ENCODE measurements at places on chromosomes 7 and 10.

DNA sequence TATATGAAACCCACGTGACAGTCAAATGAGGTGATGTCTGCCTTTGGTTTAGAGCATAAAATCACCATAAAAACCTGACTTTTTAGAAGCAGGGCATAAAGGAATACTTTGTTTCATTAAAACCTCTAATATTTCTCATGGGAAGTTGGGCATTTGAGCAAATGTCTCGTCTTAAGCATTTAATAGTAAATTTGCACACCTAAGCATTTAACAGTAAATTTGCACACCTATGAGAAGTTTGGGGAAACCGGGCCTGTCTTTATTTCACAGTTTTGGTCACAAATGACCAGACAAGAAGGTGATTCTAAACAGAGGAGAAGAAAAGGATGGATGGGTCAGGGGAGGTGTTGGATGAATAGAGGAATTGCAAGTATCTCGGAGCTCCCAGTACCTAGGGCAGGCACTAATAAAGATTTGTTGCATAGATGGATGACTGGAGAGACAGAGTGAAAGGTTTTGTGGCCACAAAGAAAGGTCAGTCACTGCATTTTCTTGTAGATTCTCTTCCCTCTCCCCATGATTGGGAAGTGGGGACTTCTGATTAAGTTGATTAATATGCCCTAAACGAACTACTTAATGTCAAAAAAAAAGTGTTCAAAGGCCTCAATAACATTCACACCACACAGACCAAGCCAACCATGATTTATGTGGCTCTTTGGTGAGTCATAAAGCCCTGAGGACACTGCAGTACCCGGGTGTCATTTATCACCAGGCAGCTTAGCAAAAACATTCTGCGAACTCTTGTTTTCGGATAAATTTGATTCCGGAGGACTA lies 158.2 kb downstream of the SPAG6 start:
- no peak for DNase-seq

- DNase-seq, result no peak
These were observed 3.2 kb downstream of the POLR1F start for GRCh38 chr7:19705663-19706062.

DNA sequence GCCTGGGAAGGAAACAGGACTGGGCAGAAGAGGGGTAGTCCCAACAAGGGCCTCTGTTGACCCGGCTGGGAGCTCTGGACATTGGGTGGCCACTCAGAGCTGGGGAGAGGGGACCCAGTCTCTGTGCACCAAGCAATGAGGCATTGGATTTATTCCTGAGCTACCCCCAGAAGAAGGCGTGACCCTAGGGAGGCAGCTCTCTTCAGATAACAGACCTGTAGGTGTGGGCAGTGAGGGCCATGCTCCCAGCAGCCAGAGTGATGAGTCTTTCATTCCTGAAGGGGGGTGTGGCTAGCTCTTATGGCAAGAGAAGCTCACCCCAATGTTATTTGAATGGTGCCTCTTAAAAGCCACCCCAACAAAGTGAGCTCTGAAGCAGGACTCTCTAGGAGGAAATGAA lies 20.4 kb downstream of the TEX36 start:
- no peak for DNase-seq

DNA sequence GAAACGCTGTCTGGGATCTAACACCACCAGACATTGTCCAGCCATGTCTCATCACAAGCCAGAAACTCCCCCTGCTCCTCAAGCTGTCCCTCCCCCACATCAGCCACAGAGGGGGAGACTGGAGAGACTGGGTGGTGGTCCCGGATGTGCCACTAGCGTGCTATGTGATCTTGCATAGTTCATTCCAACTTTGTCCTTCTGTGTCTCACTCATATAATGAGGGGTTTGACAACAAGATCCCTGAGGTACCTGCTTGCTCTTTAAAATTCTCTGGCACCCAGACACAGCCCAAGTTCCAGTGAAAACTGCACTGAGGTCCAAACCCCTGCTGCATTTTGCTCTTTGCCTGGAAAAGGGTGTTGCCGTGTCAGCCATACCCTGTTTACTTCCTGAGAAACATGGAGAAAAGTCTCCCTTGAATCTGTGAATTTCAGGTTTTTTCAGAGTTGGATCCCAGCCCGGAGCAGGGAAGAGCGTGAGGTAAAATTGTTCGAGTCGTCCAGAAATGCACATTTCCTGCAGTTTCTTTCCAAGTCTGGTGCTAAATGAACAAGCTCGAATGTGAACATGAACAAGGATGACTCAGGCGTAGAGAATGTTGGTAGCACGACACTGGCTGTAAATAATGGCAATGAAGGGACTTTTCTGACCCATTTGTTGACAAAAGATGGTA lies 156.6 kb downstream of the CCDC3 start:
- no peak for DNase-seq

GRCh38 chr10:80464557-80465450 lies 10.7 kb downstream of the TSPAN14 start:
- DNase-seq, result no peak

GRCh38 chr10:60870803-60871202 lies 73.2 kb downstream of the RHOBTB1 start:
- DNase-seq, result no peak

GRCh38 chr10:17992266-17992665 lies 40.5 kb downstream of the SLC39A12 start:
- no peak for DNase-seq

DNA sequence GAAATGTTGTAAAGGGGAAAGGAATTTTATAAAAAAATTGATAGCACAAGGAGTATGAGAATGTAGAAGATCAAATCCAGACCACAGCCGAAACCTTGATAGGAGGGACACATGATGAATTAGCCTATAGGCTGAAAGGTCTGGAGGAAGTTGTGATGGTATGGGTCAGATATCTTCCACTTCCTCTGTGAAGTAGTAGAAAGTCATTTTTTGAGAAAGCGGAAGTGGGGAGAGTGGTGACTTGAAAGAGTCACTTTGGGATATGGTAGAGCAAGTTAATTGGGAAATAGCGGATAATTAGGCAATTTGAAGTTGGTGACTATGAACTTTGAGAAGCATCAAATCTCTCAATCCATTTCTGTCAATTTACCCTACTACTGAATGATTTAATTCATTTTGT lies 99.4 kb downstream of the GRM8 start:
- DNase-seq, result no peak

DNA sequence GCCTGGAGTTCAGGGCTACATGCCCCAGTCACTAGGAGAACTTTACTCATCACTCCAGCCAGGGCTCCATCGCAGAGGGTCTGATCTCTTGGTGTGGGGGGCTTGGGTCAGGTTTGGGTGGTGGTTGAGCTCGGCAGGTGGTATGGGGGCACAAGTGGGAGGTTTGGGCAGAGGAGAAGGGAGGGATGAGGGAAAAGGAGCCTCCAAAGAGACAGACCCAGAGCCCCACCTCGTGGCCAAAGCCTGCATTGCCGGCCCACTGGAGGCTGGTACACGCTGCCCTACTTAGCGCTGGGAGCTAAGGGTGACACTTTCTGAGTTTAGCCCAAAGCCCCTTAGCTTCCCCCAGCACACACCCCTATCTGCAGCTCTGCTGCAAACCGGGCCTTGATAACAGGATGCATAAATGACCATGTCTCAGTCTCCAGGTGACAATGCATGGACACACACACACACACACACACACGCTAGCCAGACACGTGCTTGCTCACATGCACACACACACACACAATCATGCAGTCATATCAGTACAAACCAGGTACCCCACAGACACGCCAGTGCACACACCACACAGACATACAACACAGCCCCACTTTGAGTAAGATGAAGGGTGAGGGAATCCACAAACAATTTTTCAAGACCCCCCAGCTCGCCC lies 14.7 kb downstream of the LZTS2 start:
- DNase-seq, result peak; percentile 62

GRCh38 chr10:16314259-16314658 lies 122.6 kb upstream of the PTER start:
- no peak for DNase-seq

DNA sequence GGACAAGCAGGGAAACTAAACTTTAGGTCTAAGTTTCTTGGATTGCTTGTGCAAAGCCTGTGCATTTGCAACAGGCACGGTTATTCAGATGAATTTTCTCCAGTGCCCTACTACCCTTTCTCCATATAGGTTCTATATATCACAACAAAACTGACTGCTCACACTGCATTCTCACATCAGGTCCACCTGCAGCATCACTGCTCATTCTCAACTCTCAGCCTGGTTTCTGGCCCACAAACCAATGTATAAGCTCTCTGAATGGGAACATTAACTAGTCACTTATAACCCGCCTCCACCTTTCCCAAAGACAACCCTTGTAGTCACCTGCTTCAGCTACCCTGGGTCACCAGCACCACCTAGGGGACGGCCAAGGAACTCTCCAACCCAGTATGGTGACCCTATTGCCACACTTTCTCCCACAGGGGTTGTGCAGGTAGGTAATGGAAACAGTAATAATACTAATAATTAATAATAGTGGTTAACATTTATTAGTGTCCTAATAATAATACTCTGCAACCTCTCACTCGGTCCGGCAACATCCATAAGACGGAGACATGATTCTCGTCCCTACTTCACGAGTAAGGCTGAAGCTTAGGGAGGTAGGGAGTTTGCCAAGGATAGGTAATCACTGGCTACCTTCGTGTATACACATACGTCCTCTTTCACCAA lies 97.3 kb downstream of the CLEC2L start:
- DNase-seq, result peak; percentile 30

DNA sequence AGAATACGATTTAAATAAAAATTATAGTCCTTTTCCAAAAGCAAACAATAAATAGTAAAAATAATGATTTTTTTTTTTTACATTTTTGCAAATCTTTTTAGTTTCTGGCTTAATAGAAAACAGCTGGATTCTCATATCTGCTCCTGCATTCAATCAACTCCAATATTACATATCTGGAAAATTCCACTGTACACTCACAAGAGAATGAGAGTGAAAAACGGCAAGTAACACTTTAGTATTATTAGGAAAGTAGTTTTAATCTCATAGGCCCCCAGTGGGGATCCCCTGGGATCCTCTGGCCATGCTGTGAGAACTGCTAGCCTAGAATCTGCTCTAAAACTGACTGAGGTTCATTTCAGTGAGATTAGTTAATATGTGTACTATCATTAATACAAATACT lies 128.6 kb upstream of the LRRN3 start:
- DNase-seq, result no peak

GRCh38 chr7:155361346-155361680 lies 63.6 kb downstream of the INSIG1 start:
- peak; percentile 3 for DNase-seq

DNA sequence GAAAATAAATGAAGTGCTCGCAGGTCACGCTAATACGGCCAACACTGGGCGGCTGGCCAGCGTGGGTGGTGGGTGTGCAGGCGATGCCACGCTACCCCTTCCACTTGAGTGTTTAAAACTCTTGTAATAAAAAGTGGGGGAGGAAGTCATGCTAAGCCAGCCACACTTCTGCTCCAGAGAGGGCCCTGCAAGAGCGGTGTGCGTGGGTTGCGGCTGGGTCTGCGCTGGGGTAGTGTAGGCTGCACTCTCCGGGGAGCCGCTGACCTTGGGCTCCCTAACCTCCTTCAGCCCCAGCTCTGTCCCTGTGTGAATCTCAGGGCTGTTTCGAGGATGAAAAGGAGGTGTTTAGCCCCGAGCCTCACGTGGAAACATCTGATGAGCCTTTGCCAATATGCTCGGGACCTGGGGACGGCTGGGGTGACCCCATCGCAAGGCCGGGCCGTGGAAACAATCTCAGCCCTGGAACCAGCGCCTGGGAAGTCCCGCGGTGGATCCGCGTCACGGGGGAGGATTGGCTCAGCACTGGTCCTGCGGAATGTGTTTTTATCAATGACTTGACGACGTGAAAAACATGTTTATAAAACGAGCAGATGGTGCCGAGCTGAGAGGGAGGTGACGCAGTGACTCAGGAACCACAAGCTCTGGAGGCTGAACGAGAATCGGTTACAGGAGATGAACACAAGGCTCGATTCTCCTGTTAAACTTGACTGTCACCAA lies 278.5 kb downstream of the DNAJB6 start:
- DNase-seq, result no peak

DNA sequence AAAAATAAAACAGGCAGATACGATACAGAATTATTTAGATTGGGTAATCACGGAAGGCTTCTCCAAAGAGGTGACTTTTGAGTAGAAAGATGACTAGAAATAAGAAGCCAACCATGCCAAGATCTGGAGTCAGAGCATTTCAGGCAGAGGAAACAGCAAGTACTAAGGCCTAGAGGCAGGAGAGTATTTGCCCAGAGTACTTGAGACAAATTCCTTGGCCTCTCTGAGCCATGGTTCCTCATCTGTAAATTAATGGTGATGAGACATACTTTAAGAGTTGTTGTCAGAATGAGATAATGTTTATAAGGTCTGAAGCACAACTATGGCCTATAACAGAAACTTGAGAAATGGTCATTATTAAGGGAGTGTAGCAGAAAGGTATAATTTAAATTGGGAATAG lies 15.8 kb upstream of the GPR37 start:
- DNase-seq, result no peak

- DNase-seq, result no peak
These were observed 25.1 kb downstream of the NRCAM start for GRCh38 chr7:108431099-108431498.

- DNase-seq, result no peak
These were observed 110.1 kb downstream of the SMURF1 start for GRCh38 chr7:99033765-99034164.

DNA sequence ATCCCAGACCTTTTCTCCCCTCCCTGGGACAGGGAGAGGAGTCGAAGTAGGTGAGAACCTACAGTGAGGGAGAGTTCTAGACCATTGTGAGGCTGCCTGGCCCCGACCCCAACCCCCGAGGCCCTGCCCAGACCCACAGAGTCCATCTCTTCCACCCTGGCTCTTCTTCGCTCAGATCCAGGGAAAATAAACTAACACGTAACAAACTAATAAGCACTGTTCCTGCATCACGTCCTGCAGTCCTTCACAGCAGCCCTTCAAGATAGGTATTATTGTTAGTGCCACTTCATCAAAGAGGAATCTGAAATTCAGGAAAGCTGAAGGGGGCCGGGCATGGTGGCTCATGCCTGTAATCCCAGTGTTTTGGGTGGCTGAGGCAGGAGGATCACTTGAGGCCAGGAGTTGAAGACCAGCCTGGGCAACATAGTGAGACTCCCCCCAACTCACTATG lies at the start of gene SPACDR:
SPACDR (minus strand) TSS at position 51 of the 451 bp plus-strand sequence. CDS start 235 bp downstream, outside the sequence.
- no peak for DNase-seq

DNA sequence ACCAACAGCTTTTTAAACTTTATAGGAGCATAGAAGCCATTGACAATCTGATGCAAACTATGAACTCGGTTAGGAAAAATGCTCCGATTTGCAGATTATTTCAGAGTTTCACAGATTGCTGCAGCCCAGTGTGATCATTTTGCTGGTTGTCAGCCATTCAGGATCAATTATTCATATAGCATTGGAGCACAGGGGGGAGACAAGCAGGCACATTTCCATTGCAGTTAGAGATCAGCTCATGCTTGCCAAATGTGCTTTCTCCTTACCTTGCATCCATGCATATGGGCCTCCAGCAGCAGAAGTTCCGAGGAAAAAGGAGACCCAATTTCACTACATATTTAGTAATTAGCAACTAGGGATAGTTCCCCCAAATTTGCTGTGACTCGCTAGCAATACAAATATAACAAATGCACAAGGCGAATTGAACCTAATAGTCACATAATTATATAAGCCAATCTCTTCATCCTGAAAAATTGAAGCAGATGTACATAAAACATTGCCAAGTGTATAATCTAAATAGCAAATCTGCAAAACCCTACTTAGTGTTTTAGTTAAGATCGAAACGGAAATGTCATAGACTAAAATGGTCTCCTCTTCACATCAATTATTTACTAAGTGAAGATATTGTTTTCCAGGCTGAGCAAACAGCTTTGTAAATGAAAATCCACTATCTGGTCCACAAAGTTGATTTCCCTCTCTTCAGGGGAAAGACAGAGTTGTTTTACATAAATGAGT lies 49.5 kb upstream of the RSU1 start:
- DNase-seq, result no peak

Data from MM.1S (cell line).